ENCODE measurements at places on chromosomes 6 and 20. TPM values are rescaled to one million over a fixed set of nuclear protein-coding genes. Genes with fewer than 3 reads are reported as not detected.

DNA sequence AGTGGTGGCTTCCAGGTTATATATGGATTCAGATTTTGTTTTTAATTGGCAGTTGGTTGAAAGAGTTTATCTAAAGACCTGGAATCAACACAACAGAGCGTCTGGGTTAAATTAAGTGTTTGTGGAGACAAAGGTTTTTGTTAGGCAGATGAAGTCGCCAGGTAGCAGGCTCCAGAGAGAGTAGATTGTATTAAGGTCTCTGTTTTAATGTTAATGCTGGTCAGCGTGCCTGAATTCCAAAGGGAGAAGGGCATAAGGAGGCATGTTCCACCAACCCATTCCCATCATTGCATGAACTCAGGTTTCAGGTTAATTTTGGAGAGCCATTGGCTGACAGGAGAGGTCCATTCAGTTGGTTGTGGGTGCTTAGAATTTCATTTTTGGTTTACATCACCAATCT, 744.1 kb upstream of the GJE1 start:
- no peak for DNase-seq

GRCh38 chr6:128443553-128443952, 76.8 kb downstream of the PTPRK start:
- no peak for DNase-seq

GRCh38 chr6:44030812-44031454, 96.3 kb downstream of the MRPL14 start:
- DNase-seq, result no peak

Gene SNHG17
- total RNA-seq, result 10.3 TPM

DNA sequence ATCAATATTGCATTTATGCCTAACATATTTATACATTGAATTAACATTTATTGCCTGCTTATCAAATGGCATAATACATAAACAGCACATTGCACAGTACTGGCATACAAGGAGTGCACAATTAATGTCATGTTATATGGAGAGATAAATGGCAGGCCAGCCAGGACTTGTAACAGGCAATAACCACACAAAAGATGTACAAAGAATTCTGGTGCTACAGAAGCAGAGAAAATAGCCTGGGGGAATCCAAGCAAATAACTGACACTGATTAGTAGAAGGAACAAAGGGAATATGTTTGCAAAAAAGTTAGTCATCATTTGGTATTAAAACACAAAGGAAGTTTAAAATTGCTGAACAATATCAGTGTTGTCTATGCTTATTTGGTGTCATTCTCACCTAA, 27.3 kb downstream of the COL21A1 start:
- no peak for DNase-seq

Gene TMEM170B
- under 0.01 TPM for total RNA-seq

- DNase-seq, result peak; percentile 26
Observed at GRCh38 chr6:57147955-57148858, 23.9 kb upstream of the BAG2 start.

Gene RIPOR3
- total RNA-seq, result 1.3 TPM

DNA sequence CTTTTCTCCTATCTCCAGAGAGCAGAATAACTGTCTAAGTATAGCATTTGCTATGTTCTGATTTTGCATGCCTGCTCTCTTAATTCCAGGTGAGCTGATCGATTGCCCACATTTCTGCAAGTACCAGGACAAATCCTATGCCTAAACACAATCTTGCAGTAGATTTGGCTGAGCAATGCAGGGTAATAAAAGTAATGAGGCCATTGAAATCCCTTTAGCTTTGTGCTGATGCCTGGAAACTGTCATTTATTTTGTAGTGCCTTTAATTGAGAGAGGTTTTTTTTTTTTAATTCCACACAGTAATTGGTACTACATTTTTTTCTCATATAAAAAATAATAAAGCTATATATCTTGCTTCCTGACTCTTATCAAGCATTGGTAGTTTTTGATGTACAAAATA, 252.3 kb downstream of the NKAIN2 start:
- DNase-seq, result no peak

- peak; percentile 8 for DNase-seq
Observed at GRCh38 chr6:14118091-14118439, 493 bp downstream of the CD83 start.
